ENCODE measurements at places on chromosomes 4 and X. TPM values are rescaled to one million over a fixed set of nuclear protein-coding genes. Genes with fewer than 3 reads are reported as not detected.

TMEM255A gene
- not detected for total RNA-seq

PHEX gene
- 13.2 TPM for total RNA-seq

ANK2 gene
- total RNA-seq = 2.6 TPM

DNA sequence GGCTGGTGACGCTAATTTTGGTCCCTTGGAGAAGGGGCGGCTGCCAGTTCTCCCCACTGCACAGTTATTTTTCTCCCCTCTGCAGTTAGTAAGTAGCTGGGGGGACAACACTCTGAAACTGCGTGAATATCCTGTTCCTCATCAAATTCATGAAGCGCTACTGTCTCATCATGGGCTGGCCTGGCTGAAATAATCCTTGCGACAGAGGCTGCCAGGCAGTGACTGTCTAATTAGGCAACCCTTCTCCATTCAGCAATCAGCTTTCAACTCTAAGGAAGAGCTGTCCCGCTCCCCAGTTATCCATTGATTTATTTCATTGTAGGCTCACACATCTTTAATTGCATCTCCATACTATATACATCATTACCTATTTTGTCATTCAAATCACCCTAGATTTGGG is 8.2 kb downstream of the SH3TC1 start:
- DNase-seq = no peak
- H3K27ac ChIP-seq = no peak overlapping the region
- peaks cover 4% of the 10 kb centered on the region for H3K4me1 ChIP-seq
- peaks cover 4% of the 10 kb centered on the region for H3K36me3 ChIP-seq
- no peaks in the 10 kb centered on the region for H3K27me3 ChIP-seq
- H3K4me3 ChIP-seq = no peak overlapping the region

- no peaks in the 10 kb centered on the region for H3K36me3 ChIP-seq
- H3K27me3 ChIP-seq = no peaks in the 10 kb centered on the region
- no peaks in the 10 kb centered on the region for H3K4me1 ChIP-seq
- peak; percentile 54 for DNase-seq
Observed at GRCh38 chrX:106378616-106379015, 210.5 kb downstream of the PWWP3B start.

GRCh38 chr4:41129128-41129754 is 85.1 kb downstream of the APBB2 start:
- no peaks in the 10 kb centered on the region for H3K36me3 ChIP-seq
- no peak overlapping the region for H3K4me3 ChIP-seq
- H3K27ac ChIP-seq = no peak overlapping the region
- no peaks in the 10 kb centered on the region for H3K4me1 ChIP-seq
- peaks cover 3% of the 10 kb centered on the region for H3K27me3 ChIP-seq
- DNase-seq = no peak

- H3K27ac ChIP-seq = no peak overlapping the region
- H3K4me1 ChIP-seq = no peaks in the 10 kb centered on the region
- DNase-seq = no peak
- H3K27me3 ChIP-seq = no peaks in the 10 kb centered on the region
- H3K36me3 ChIP-seq = no peaks in the 10 kb centered on the region
- no peak overlapping the region for H3K4me3 ChIP-seq
Observed at GRCh38 chrX:25275159-25275558, 259.4 kb upstream of the ARX start.

DNA sequence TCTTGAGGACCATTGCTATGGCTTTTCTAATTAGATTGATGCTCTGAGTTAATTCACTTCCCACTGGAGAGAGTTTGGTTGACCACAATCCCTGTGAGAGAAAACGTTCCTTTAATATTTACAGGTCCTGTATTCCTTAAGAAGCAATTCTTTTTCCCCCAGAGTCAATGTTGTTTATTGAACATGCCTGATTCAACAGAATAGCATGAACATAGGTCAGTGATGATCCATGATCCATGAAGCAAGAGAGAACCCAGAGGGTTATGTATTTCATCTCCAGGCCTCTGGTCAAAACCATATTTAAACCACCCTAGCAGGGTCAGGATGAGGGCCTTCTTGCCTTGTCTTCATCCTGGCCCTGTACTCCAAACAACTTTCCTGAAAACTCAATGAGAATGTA is 39.4 kb upstream of the EFHC2 start:
- no peak for DNase-seq
- no peaks in the 10 kb centered on the region for H3K27me3 ChIP-seq
- H3K4me1 ChIP-seq = no peaks in the 10 kb centered on the region
- H3K36me3 ChIP-seq = no peaks in the 10 kb centered on the region
- H3K4me3 ChIP-seq = no peak overlapping the region

Data from activated CD4-positive, alpha-beta T cell treated with anti-CD3 and anti-CD28 coated beads, Interleukin-2, amount 10 ng/mL, durations not matched to agents 24 days and 14 days (primary cell).